Activated naive CD4-positive, alpha-beta T cell treated with anti-CD3 and anti-CD28 coated beads, Interleukin-2, amount 50 U/mL, for 72 hours (primary cell): ENCODE measurements at places on chromosomes 5 and 9. TPM values are rescaled to one million over a fixed set of nuclear protein-coding genes. Genes with fewer than 3 reads are reported as not detected.

DRD1 gene
- total RNA-seq, result not detected

FCN1 gene
- not detected for total RNA-seq

WNT8A gene
- not detected for total RNA-seq

SLCO6A1 gene
- total RNA-seq, result not detected

CDH9 gene
- total RNA-seq, result not detected

TOR4A gene
- 8.8 TPM for total RNA-seq

PCDHGC4 gene
- total RNA-seq, result not detected

ANKRD31 gene
- total RNA-seq, result 0.34 TPM

RELL2 gene
- 34.2 TPM for total RNA-seq

DNA sequence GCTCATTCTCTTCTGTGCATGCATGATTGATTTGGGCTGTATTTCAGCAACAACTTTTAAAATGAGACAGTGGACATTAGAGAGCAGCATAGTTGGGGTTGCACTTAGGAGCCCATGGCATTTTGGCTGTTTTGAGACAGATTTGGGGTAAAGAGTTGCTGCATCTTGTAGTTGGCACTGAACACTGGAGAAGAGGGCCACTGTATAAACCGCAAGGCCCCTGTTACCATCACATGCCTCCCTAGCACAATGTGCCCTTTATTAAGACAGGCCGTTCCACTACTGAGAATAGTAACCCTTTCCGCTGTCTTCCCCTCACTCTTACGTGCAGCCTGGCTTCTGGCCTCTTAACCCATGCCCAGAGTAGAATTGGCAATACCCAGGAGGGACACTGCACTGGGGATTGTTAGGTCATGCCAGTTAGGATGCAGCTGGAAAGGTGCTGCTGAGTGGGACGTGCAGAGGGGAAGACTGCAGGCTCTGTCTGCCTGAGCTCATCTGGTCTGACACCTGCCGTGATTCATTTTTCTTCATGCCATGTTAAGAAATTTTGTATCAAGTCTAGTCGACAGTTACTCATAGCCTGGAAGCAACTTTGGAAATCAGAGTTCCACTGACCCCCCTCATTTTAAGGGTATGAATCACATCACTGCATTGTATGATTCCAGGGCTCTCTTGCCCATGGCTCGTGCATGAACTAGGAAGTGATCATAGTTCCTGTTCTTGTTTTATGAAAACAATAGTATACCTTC lies 146.9 kb upstream of the DMRT1 start:
- DNase-seq, result no peak

DNA sequence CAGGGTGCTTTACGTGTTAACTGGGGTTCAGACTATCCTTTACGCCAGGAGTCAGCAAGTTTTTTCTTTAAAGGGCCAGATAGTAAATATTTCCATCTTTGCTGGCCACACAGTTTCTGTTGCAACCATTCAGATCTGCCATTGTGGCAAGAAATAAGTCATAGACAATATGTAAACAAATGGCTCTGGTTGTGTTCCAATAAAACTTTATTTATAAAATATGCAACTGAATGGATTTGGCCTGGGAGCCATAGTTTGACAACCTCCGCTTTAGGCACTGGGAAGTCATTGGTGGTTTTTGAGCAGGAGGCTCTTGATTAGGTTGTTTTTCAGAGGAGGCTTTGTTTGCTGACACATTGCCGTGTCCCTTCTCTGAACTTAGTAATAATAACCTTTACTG lies 90.7 kb downstream of the INSYN2B start:
- no peak for DNase-seq

GRCh38 chr5:103942587-103943186 lies 380.1 kb upstream of the NUDT12 start:
- no peak for DNase-seq

- no peak for DNase-seq
These were observed 84.4 kb downstream of the DAPK1 start for GRCh38 chr9:87581949-87582637.

- no peak for DNase-seq
These were observed 1.5 kb downstream of the ARPC5L start for GRCh38 chr9:124863371-124863871.

- no peak for DNase-seq
These were observed 84.2 kb downstream of the ESM1 start for GRCh38 chr5:54900984-54901725.

DNA sequence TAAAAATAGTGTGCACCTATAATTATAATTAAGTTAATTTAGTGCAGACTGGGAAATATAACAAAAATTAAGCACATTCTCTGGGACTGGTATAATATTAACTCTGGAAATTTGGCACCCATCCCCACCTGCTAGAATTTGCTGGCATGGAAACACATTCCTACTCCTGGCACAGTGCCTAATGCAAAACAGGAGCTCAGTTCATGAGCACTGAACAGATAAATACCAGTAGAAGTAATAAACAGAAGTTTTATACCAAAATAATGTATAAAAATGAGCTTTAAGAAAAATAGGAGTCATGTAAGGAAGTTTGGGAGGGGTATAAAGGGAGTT lies 23.7 kb upstream of the NPR3 start:
- DNase-seq, result no peak

GRCh38 chr5:62682059-62682458 lies 103.4 kb downstream of the LRRC70 start:
- DNase-seq, result no peak

- no peak for DNase-seq
These were observed 26.3 kb downstream of the STARD4 start for GRCh38 chr5:111486055-111486454.

DNA sequence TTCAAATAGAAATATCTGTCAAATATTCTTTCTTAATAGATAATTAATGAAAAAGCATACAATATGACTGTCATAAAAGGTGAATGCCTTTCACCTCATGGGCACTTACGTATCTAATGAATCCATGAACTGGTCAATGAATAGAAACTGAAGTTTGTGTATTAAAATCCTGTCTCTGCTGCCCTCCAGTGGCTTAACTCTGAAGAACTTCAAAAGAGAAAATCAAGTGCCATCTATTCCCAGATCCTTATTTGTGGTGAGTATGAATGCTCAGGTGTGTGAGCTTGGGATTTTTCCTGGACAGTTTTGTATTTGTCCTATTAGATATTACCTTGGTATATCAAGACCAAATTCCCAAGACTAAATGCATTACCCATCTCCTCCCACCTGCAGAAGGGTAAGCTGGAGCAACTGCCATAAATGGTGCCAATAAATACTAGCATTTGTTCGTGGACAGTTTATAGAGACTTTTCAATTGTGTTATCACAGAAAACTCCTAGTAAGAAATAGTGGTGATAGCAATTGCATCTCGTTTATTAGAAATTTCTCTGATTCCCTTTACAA lies 44.0 kb upstream of the SVEP1 start:
- peak; percentile 22 for DNase-seq

DNA sequence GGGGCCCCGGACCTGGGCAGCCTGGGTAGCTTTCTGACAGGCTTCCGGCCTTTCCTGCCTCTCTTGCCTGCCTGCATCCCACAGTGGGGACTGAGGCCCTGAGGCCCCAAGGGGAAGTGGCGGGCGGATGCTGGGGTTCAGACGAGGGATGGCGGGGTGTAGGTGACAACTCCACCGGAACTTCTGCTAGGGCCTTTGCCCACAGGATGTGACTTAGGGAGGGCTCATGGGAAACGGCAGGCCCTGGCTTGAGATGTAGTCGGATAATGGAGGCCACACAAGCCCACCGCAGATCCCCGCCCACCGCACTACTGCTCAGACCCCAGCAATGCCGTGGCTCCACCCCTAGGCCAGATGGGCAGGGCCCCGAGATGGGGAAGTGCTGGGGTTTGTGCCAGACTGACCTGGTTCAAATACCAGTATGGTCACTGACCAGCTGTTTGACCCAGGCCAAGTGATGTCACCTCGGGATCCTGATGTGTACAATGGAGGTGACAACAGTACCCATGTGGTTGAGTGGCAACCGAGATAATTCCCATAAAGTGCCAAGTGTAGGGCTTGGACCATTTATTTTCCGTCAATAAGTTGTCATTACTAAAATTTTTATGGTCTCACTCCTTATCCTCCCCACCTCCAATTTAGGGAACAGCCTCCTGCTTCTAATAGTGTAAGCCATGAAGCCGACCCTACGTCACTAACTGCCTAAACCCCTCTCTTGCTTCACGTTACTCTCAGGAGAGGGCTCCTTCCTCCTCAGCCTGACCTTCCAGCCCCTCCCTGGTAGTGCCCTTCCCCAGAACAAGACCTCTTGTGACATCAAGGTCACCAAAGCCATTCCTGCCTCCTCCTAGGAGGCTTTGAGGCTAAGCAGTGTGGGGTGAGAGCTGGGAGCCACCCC lies 2.5 kb upstream of the CDK9 start:
- DNase-seq, result peak; percentile 66

DNA sequence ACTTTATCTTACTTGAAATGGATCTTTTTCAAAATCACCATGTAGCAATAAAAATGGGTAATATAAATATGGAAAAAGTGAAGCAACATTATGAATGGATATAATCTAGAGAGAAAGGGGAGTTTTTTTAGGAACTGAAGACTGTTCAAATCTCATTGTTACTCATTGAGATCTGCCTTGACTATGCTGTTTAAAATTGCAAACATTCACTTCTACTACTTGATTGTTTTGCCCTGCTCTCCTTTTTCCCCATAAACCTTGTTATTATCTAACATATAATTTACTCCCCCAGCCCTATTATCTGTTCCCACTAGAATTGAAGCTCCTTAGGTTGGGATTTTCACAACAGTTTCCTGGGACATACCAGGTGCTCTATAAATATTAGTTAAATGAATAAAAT lies 22.0 kb downstream of the PAM start:
- no peak for DNase-seq

- no peak for DNase-seq
These were observed 347.8 kb downstream of the TRPM3 start for GRCh38 chr9:70773579-70773978.

GRCh38 chr9:124980431-124980830 lies 39.5 kb upstream of the GOLGA1 start:
- no peak for DNase-seq

- DNase-seq, result no peak
These were observed 122.3 kb downstream of the PAX5 start for GRCh38 chr9:36911601-36912412.

DNA sequence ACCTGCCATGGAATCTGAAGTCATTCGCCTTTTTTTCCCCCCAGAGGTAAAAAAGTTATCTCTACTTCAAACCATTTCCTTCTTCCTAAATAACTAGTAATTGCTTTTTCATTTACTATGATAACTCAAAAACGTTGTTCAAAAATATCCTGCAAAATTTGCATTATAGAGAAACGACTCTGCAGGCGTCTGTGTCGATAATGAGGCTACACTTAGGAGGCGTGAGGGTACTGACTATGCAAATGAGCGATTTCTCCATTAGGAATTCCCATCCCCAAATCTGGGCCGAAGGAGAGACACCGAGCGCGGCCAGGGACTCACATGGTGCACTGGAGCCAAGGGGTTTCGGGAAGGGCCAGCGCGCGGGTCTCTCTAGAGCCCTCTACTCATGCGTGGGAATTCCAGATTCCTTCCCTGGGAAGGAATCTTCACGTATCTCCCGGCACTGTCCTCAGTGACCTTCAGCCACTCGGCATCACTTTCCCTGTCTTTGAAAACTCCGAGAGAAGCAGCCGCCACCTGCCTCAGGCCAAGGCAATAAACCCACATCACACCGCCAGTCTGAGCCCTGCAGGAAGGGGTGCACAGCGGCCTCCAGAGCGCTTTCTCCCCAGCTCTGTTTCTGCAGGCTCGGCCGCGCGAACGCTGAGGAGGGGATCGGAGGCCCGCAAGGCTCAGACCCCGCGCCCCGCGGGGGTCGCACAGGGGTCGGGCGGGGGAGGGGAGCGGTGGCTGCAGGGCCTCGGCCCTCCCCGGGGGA lies 718 bp upstream of the DENND4C start:
- DNase-seq, result peak; percentile 65

GRCh38 chr5:89156226-89156625 lies 273.2 kb upstream of the MEF2C start:
- DNase-seq, result no peak

- DNase-seq, result no peak
These were observed 1.8 kb downstream of the FGF10 start for GRCh38 chr5:44387406-44387805.

DNA sequence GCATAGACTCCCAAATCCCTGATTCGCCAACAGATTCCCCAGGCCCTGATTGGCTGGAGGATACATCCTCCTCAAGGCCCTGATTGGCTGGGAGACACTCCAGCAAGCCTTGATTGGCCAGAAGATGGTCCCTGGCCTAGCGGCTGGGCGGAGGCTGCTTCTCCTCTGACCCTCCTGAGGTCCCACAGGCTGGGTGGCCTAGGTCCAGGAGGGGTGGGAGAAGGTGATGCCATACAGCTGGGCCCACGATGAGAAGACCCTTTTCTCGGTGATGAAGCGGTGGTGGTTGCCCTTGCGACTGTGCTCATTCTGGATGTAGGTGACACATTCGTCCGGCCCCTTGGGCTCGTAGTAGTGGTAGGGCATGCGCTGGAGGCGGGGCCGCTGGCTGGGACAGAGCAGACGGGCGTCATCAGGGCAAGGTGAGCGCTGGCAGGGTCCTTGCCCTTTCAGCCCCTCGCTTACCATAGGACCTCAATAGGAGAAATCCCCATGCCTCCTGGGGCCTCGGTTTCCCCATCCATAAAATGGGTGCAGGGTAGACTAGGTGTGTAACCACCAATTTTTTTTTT lies 9.0 kb upstream of the AK1 start:
- no peak for DNase-seq

GRCh38 chr5:144831650-144832049 lies 661.0 kb downstream of the KCTD16 start:
- DNase-seq, result no peak

- DNase-seq, result no peak
These were observed 30.1 kb upstream of the PDE8B start for GRCh38 chr5:77180167-77181081.

DNA sequence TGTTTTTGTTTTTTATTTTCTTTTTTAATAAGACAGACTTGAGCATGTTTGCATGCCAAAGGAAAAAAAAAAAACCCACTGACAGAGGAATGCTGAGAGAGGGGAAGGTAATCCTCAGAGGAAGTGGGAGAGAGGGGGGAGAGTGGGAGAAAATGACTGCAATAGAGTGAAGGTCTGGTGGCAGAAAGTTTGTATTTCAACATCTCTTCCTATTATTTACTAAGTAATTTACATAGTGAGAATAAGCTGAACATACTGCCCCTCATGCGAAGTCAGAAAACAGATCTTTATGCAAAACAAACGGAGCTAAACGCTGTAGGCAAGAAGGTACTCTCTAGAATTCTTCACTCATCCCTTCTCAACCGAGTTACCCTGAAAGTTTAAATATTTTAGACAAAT lies 45.0 kb downstream of the ELL2 start:
- no peak for DNase-seq

DNA sequence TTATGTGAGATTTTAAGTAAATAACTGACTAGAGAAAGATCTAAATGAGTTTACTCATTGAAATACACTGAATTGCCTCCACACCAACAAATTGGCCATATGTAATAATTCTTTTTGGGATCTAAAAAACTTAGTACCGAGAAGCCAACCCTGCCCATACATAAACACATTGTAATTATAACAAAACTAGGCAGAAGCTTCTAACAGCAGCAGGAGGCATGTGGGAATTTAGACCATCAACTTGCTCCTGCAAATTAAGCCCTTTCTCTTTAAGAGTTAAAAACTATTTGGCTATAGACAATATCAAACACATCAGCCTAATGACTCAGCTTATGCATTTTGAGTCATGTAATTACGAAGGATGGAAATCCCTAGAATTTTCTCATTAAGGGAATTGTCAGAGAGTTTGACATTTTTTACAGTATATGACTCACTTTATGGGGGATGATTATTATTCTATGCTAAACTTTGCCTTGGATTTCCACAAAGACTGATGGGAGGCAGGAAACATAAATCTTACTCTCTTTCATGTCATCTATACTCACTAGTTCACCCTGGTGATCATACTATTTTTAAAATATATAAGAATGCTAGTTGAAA lies 1.0 kb downstream of the IL7R start:
- no peak for DNase-seq
